ENCODE measurements at places on chromosomes 3 and 15.

DNA sequence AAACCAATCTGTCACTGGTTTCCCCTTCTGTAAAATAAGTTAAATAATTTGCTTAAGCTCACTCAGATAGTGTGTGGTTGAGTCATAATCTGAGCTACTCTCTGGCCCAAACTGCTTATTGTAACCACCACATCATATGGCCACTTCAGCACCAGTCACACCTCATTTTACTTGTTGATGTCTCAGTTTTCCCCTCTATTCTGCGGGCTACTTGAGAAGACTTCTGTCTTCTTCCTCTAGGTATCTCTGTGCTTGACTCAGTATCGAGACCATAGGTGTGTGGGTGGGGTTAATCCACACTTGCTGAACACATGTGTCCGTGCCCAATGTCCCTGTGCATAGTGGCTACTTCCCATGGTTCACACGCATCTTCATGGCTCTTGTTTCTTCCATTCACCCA lies 32.9 kb downstream of the CRYGS start:
- no peak for DNase-seq

DNA sequence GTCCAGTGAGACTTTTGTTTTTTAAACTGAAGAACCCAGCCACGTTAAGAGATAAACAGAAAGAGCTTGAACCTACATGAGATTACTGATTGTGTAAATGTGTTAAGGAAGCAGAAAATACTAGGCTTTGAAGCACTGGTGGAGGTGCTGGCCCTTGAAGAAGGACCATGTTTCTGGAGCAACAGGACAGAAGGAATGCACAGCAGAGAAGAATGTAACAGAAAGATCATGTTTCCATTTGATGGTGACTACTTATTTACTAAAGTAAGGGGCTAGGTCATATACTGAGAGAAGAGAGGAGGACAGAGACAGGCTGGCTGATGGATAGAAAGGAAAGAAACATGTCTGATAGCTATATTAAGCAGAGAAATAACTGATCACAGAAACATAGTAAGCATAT lies 88.8 kb downstream of the CLASP2 start:
- no peak for DNase-seq

- no peak for DNase-seq
Measured at GRCh38 chr15:98405013-98405412, 243.3 kb upstream of the IGF1R start.

DNA sequence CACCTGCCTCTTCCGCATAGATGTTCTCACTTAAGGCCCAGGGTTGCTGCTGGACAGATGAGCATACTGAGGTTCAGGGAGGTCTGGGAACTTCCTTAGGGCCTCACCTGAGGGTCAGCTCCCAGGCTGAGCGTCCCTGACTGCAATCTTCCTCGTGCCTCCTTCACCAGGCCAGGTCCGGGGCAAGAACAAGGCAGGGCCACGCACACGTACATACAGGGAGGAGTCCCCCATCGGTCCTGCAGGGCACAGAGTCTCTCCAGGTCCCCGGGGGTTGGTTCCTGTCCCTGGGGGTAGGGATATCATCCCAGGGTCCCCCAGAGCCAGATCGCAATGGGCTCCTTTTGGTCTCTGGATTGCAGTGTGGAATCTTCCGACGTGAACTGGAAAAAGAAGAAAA lies 130.1 kb downstream of the LRRK1 start:
- DNase-seq, result no peak

GRCh38 chr3:133152056-133152455 lies 113.9 kb downstream of the TMEM108 start:
- no peak for DNase-seq

- no peak for DNase-seq
Measured at GRCh38 chr3:153740109-153740508, 381.1 kb upstream of the ARHGEF26 start.

DNA sequence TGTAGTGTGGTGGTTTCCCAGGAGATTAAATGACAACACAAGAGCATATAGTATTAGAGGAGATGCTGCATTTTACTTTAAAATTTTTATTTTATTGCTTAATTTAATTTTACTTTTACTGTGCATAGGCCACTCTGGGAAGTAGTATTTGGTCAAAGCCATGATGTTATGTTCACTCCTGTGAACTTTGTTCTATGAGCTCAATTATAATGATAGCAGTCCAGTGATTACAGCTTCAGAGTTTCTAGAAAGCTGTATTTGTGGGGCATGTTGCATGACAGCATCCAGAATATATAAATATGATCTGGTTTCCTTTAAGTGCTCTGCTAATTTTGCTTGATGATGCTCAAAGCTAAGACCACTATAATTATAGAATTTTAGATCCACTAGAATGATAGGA lies 338.6 kb downstream of the NSUN3 start:
- DNase-seq, result no peak

- no peak for DNase-seq
Measured at GRCh38 chr3:131053043-131053859, 26.6 kb downstream of the NEK11 start.

GRCh38 chr15:75042730-75043508 lies 19.5 kb downstream of the PPCDC start:
- DNase-seq, result peak; percentile 27

GRCh38 chr3:60803216-60804173 lies 447.8 kb downstream of the FHIT start:
- no peak for DNase-seq

DNA sequence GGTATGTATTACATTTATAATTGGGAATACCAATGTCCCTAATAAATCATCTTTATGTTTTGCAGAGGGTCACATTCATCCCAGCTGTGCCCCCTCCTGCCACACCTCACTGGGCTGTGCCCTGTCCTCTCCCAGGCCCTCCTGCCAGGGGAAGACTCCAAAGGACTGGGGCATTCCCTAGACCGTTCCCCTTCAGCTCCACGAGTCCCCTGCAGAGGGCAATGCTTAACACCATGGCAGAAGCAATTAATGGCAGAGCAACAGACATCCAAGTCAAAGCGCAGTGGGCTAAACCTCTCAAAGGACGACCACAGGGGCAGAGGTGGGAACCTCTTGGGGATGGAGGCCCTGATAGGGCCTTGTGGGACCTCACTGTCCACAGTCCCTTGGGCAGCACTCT lies 71.3 kb upstream of the SEC13 start:
- no peak for DNase-seq

DNA sequence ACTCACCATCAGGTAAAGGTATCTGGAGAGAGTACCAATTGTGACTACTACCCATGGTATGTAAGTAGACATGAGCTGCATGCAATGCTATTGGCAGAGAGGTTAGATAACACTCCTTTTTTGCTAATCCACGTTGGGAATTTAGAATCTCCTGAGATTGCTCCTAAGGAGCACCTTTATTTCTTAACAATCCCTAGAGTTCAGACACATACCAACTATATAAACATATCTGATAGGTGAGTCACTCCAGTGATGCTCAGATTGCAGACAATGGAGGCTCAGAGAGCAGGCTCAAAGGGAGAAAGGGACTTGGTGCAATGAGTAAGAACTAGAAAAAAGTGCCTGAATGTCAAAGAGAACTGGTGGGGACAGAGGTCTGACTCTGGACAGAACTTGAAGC lies 47.0 kb upstream of the LRRFIP2 start:
- no peak for DNase-seq

- no peak for DNase-seq
Measured at GRCh38 chr15:41556677-41557076, 2.3 kb upstream of the TYRO3 start.

DNA sequence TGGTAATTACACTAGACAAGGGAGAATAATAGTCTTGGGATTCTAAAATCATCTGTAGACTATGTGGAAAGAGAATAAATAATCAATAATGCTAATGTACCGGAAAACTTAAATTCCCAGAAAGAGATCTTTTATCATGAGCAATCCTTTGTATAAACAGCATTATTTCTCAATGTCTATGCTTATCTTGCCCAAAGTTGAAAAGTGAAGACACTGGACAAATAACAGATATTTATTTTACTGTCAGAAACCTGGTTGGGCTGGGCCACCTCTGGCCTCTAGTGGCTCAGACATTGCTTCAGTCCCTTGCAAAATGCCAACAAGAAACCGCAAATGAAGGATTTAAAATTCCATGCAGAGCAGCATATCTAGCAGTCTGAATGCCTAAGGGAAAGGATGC lies 409.9 kb downstream of the FHIT start:
- DNase-seq, result no peak

DNA sequence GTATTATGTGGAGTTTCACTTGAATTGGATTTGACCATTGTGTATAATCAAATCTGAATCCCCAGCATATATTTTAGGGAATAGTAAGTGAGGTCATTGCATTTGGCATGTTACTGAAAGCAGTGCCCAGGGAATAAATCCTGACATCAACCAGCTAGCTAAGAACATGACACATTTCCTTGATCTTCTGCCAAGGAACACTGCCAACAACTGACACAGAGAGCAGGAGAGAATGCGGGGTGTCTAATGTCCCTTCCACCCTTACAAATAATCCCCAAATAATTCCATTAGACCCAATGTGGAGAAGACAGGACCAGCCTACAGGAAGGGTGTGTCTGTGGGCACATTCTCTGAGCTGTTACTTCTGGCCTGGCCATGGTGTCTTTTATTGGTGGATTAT lies 30.6 kb upstream of the UBE3A start:
- no peak for DNase-seq

GRCh38 chr15:73621286-73621826 lies 11.8 kb downstream of the NPTN start:
- DNase-seq, result no peak

GRCh38 chr3:13015286-13016082 lies 57.7 kb downstream of the IQSEC1 start:
- DNase-seq, result peak; percentile 55

DNA sequence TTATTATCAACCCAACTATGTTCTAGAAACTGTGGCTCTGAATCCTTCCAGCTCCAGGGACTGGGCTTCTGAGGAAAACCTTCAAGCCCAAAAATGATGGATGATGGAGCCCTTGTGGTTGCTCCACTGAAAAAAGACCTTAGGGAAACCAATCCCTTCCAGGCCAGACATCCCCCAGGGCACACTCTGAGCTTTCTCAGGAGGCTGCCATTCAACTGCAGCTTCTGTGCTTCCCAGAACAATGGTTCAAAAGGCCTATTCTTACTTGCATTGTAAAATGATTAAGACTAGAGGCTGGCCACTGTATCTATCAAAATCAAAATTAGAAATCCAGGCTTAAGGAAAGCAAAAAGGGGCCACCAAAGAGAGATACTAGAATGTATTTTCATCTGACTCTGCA lies 27.3 kb downstream of the EID1 start:
- no peak for DNase-seq

- DNase-seq, result no peak
Measured at GRCh38 chr3:172347895-172348679, 100.2 kb downstream of the GHSR start.

GRCh38 chr3:51389423-51390183 lies 1.5 kb upstream of the RBM15B start:
- peak; percentile 36 for DNase-seq

DNA sequence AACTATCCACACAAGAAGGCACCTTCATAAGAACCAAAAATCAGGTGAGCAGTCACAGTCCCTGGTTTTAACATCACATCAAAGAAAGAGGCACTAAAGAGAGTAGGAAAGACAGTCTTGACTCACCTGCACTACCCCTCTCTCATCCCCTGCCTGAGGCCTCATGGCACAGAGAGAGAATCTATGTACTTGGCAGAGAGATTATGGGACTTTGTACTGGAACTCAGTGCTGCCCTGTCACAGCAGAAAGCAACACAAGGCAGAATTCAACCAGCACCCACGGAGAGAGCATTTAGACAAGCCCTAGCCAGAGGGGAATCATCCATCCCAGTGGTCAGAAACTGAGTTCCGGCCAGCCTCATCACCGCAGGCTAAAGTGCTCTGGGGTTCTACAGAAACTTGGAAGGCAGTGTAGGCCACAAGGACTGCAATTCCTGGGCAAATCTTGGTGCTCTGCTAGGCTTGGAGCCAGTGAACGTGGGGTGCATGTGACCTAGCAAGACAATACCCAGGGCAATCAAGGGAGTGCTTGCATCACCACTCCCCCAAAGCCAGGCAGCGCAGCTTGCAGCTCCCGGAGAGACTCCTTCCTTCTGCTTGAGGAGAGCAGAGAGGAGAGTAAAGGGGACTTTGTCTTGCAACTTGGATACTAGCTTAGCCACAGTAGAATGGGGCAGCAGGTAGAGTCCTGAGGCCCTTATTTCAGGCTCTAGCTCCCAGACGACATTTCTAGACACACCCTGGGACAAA lies 8.5 kb upstream of the RUVBL1 start:
- no peak for DNase-seq

DNA sequence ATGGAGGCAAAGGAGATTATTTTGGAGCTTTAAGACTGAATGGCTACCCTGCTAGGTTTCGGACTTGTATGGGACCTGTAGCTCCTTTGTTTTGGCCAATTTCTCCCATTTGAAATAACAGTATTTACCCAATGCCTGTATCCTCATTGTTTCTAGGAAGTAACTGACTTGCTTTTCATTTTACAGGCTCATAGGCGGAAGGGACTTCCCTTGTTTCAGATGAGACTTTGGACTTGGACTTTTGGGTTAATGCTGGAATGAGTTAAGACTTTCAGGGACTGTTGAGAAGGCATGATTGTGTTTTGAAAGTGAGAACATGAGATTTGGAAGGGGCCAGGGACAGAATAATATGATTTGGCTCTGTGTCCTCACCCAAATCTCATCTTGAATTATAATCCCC lies 10.5 kb downstream of the EIF5A2 start:
- no peak for DNase-seq

DNA sequence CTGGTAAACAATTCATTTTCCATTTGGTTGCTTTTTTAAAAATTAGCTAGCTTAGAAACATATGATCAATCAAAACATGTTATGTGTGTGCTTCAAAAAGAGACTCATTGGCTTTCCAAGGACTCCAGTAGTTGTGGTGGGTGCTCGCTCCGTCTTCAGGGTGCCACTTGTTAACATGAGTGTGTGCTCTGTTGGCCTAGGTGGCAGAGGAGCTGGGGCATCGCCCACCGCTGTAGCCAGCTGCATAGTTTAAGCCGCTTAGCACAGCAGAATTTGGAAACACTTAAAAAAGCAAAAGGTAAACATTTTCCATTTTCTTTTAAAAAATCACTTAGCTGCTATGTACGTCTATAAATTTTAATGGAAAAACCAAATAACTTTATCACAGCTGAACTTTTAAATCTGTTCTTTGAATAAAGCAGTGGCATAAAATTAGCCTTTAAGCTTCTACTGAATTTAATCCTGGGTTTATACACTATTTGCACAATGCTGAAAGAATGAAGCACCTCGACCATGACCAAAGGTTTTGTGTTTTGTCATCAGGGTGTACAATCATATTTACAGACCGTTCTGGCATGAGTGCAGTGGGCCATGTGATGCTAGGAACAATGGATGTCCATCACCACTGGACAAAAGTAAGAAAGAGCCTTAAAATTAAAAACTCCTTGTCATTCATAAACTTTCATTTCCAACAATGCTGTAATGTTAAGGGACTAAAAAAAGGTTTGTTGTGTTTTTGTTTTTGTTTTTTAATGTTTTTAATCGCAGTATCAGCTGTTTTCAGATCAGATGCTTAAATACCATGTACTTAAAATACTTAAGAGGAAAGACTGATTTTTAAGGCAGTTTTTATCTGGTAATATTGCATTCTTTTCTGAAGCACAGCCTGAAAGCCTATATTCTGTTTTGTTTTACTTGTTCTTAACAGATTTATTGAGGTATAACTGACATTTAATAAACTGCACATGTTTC lies 57.9 kb downstream of the TCAIM start:
- DNase-seq, result no peak

GRCh38 chr3:17740721-17741141 lies 1.7 kb downstream of the TBC1D5 start:
- no peak for DNase-seq

- no peak for DNase-seq
Measured at GRCh38 chr3:117104381-117104780, 394.8 kb downstream of the TUSC7 start.

GRCh38 chr3:56132762-56133161 lies 335.5 kb downstream of the ERC2 start:
- DNase-seq, result no peak

GRCh38 chr15:76159282-76159681 lies 99.5 kb downstream of the TMEM266 start:
- no peak for DNase-seq

Measured in activated T-helper 1 cell treated with Interleukin-2 at 50 U/mL for 16 hours (primary cell).